ENCODE measurements at places on chromosomes 2 and 18.

DNA sequence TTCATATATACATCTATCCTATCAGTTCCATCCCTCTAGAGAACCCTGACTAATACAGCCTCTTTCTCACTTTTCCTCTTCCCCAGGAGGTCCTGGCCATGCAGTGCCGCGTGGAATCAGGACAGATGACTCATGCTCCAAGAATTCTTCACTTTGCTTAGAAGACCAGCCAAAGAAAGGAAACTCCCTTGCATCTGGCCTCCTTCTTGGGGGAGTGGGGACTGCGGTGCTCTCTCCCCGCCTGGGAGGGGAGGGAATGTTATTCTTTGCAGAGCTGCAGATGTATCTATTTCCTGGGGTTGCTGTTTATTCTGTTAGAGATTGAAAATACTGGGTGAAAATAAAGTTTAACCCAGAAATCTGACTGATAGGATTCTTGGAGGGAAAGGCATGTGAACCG is 111.5 kb upstream of the SH3BP4 start:
- no peak for DNase-seq

DNA sequence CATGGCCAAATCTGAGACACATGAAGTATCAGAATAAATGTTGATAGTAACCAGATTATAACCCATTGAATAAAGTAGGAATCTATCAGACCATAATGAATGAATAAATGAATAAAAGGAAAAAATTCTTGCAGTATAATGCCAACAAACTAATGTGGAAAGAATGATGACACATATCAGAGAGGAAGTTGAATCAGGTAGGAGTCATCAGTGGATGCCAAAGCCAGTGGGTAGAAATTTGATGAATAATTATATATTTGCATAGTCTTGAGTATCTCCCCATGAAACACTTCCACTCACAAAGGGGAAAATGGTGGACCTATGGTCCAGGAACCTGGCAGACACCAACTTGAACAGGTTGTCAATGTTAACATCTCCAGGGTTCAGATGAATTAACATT is 68.6 kb downstream of the GALNT3 start:
- DNase-seq, result no peak

DNA sequence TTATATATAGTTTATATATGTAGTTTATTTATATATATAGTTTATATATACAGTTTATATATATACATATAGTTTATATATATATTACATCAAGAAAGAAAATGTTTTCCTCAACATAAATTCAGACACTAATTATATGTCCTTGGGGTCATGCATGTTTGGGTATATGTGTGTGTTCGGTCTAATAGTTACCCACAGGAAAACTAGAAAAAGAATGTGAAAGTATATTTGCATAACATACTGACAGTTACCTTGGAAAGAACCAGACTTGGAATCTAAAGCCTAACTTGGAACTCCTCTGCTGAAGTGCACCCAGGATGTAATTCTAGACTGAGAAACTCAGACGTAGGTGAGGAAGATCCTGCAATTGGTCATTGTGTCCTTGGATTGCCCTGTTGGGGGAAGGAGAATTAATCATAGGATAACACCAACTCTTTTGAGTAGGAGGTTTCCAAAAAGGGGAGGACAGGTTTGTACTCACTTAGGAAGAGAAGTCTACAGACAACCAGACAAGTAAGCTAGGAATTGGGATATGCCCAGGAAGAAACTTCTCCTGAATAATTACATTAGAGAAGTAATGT is 8.9 kb upstream of the SLC25A12 start:
- DNase-seq, result no peak

GRCh38 chr2:83901317-83901716 is 557.8 kb downstream of the SUCLG1 start:
- no peak for DNase-seq

- no peak for DNase-seq
Observed at GRCh38 chr18:26656944-26657536, 108.7 kb upstream of the KCTD1 start.

GRCh38 chr2:215140166-215140707 is 1.8 kb upstream of the ABCA12 start:
- DNase-seq, result no peak

DNA sequence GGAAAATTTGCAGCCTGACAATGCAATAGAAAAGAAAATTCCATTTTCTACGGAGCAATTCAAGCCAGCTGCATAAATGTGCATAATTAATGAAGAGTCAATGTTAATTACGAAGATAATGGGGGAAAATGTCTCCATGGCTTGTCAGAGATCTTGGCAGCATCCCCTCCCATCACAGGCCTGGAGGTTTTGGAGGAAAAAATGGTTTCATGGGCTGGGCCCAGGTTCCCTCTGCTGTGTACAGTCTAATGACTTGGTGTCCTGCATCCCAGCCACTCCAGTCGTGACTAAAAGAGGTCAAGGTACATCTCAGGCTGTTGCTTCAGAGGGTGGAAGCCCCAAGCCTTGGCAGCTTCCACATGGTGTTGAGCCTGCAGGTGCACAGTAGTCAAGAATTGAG is 779.7 kb downstream of the DCDC2C start:
- DNase-seq, result no peak

DNA sequence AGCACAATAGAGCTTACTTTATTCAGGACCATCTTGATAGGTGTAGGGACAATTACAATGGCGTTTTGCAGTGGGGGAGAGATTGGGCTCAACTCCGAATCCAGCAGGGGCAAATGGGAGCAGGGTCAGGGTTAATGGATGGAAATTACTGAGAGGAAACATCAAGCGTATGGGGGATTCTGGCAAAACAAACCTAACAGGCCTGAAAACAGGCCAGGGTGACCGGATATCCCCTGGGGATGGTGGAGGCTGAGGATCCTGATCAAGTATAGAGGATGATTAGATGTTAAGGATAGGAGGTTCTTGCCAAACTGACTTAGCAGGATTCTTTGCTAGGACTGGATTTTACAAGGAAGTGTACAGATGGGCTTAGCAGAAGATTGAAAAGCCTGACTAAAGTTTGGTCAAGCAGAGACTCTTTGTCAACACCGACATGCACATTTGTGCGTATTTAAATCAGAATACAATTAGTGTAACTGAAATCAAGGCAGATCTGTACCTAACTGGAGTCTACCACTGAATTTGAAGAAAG is 54.5 kb upstream of the GPR45 start:
- no peak for DNase-seq

DNA sequence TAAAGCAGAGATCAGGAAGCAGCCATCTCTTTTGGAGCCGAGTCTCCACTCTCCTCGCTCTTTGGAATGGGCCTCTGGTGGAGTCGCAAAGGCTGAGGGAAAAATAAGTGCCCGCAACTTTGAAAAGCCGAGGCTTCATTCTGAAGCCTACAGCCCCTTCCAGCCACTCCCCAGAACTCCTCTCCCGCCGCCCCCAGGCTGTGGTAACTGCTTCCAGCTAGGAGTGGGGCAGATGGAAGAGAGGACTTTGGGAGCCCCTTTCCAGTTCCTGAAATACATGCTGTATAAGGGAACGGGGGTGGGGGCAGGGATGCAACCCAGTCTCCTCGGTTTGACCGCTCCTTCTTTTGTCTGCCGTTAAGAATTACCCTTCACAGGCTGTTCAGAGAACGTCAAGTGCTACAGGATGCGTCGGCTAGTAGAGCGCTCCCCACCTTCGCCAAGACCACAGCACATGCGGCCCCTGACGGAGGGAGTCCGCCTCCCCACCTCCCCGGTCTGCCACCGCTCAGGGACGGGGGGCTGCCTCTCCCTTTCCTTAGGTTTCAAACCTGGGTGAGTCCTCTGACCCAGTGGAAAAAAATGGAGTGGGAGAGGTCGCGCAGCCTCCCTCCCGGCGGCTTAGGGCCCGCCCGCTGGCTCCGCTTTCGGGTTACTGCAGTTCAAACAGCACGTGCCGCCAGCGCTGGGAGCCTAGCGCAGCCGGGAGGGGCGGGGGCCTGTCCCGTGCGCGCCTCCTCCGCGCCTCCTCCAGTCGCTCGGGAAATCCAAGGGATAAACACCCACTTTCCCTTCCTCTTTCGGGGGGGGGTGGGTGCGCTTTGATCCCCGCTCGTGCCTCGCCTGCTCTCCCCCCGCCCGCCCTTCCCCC is 4.9 kb downstream of the CYP26B1 start:
- DNase-seq, result no peak

- DNase-seq, result no peak
Observed at GRCh38 chr2:96213379-96213778, 4.8 kb upstream of the STARD7 start.

Data from stimulated activated CD4-positive, alpha-beta T cell treated with anti-CD3 and anti-CD28 coated beads, Interleukin-1b, Interleukin-23, amount 100 ng/mL, for 24 hours (primary cell).